ENCODE measurements at places on chromosomes 11 and 22. TPM values are rescaled to one million over a fixed set of nuclear protein-coding genes. Genes with fewer than 3 reads are reported as not detected.

GRCh38 chr11:120625565-120625964 is 114.0 kb downstream of the GRIK4 start:
- no peak for DNase-seq

The SYT12 gene
- total RNA-seq = 4.8 TPM

- no peak for DNase-seq
These were observed 46.9 kb upstream of the RAPSN start for GRCh38 chr11:47495856-47496217.

The TRIM49 gene
- total RNA-seq = not detected

The APOA4 gene
- not detected for total RNA-seq

The NLRP14 gene
- 0.57 TPM for total RNA-seq

- DNase-seq = no peak
These were observed 252.9 kb downstream of the ETS1 start for GRCh38 chr11:128334311-128335044.

GRCh38 chr22:41911001-41911611 is 3.8 kb downstream of the SHISA8 start:
- peak; percentile 41 for DNase-seq

The RAB39A gene
- 0.42 TPM for total RNA-seq

DNA sequence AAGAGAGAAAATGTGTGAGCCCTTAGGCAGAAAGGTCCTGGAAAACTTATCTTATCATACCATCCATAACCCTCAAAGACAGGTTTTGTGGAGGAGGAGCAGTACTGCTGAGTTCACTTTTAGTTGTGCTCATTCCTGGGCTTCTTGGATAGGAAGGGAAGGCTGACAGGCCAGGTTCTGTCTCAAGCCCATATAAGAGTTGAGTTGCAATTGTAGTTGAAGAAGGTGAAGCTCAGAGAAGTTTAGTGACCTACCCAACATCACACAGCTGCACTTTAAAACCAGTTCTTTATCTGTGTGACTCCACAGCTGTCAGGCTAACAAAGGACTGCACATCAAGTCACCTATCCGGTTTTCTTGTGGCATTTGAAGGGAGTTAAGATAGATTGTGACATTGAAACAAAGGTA is 13.0 kb downstream of the TEAD1 start:
- no peak for DNase-seq

DNA sequence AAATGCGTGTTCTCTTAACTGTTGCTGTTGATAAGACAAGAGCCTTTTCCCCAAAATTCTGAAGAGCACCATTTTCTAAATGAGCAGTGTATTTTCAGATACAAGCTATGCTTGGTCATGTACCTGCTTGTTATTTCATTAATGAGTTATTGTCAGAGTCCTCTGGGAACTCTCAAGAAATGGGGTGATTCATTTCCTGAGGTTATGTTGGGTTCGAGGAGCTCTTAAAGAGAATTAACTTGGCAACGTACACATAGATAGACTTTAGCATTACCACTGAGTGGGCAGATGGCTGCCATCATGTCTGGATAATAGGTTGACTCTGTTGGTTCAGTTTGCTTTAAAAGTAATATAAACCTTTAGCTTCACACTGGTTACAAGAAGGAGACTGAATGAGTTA is 87.9 kb upstream of the SORL1-AS1 start:
- DNase-seq = no peak

GRCh38 chr11:2803186-2804091 is 82.1 kb downstream of the CDKN1C start:
- DNase-seq = peak; percentile 60

- no peak for DNase-seq
These were observed 22.5 kb downstream of the VSIG10L2 start for GRCh38 chr11:125968354-125968753.

The UBXN1 gene
- total RNA-seq = 90.5 TPM

DNA sequence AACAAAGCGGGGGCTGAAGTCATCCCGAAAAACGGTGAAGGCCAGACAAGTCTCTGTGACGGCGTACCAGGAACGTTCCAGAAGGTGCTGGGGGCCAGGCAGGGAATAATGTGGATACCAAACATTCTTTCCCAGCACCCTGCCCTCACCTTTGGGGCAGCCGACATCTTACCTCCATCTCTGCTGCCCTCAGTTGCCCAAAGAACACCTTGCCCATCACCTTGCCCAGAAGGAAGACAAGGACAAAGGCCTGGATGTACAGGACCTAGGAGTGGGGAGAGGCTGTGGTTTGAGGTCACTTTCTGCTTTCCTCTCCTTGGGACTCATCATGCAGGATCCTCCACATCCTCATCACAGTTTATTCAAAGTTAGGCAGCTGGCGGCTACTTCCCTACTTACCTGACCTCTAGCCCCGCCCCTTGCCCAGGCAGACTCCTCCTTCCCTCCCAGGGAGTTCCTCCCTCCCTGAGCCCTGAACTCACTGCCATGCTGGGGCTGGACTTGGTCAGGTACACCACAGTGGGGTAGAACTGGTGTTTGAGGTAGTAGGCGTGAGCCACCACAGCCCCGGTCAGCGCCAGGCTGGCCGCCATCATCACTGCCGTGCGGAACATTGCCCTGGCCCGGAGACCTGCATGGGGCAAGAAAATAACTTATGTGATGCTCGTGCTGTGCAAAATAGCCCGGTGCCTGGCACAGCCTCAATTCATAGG is 1.2 kb downstream of the SYVN1 start:
- no peak for DNase-seq

DNA sequence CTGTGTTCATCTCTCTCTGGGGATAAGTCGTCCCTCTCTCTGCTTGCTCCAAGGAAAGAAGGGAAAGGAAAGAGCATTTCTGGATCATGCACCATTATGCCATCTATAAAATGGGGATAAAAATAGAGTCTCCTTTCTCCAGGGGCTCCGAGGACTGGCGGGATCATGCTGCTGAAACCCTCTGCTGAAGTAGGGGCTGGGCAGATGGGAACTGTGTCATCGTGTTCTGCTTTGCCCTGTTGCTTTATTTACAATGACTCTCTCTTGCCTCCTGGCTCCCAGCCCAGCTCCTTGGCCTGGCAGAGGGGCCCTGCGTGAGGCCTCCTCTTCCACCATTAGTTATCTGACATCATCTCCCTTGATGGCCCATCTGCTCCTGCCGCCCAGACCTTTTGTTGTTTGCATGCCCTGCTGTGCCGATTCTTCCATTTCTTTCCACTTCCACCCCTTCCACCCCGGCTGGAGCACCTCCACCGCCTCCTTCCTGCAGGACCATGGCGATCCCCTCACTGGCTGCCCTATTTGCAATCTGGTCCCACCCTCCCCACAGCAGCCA is 200.9 kb downstream of the MYO18B start:
- no peak for DNase-seq

DNA sequence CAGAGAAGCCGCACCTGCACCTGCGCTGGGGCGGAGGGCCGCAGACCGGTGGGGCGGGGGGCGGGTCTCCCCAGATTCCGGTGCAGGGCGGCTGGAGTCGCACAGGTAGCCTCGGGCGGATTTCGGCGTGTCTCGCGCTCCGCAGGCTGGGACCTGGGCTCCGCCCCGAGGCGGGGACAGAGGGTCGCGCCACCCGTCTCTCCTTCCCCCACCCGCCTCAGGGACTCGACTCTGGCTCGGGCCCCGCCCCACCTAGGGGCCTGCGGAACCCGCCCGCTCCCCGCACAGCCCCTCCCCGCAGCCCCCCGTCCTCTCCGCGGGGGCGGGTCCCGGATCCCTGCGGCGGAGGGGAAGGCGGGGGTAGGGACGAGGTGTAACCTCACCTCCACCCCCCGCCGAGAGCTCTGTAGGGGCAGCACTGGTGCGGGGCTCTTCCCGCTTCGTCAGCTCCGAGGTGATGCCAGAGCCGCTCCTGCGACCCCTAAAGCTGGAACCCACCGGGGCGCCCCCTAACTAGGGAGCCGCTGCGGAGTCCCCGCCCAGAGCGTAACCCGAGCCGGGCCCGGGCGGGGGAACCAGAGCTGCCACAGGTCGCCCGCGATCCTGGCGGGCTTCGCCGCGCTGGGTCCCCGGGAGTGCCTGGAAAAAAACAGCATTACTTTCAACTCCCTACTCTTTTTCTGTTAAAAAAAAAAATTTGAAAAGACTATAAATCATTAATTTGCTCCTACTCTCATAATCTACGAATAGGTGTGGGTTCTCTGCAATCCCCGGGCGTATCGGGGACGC is at the start of gene SLC29A2:
Gene SLC29A2 (minus strand): TSS at position 134 of the 789 bp plus-strand sequence. CDS start 169 bp downstream, outside the sequence.
- DNase-seq = peak; percentile 79

DNA sequence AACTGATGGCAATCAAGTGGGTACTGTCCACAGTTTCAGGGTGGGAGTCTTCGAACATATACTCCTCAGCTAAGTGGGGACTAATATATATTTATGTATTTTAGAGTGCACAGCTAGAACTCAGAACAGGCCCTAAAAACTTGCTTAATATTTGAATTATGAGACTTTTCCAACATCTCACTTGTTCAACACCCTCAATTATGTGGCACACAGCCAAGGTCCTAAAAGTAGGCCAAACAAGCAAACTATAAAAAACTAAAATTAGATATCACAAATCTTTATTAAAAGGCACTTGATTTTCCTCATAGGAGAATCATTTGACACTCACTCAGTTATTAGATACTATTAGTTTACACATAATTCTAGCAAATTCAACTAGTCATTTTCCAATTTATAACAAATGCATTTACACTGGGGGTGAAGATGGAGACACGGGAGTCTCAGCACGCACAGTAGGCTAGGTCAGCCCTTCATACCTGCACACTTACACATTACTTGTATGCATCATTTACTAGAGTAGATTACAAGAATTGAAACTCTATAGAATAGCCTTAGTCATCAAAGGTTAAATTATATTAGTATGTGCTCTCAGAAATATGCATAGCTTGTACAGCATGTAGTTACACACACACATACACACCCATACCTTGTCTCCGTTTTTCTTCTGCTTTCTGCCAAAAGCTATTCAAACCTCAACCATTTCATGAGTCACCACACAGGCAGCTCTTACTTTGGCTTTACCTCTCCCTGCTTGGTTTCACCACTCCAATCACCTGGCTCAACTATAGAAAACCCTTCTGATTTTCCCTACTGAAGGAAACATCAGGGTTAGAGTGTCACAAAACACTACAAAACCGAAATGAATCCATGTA is 171.5 kb downstream of the SBF2 start:
- DNase-seq = no peak

DNA sequence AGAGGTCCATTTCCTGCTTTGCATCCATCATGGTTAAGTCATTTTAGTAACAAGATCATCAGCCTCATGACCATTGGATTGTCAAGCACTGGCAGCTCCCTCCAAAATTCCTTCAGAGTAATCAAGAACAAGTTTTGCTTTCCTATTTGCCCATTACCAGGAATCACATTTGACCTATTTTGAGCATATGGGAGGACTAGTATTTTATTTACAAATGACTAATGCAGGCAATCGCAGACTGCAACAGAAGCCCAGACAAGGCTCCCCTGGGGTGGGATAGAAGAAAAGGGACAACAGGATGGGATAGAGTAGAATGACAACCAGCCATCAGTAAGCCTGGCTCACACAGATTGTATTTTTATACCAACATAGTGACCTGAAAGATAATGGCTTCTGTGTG is 9.1 kb downstream of the MMP10 start:
- DNase-seq = no peak

The GALR3 gene
- not detected for total RNA-seq

Data from ureter (tissue), 1 donor.